ENCODE measurements at places on chromosomes 16 and 17.

DNA sequence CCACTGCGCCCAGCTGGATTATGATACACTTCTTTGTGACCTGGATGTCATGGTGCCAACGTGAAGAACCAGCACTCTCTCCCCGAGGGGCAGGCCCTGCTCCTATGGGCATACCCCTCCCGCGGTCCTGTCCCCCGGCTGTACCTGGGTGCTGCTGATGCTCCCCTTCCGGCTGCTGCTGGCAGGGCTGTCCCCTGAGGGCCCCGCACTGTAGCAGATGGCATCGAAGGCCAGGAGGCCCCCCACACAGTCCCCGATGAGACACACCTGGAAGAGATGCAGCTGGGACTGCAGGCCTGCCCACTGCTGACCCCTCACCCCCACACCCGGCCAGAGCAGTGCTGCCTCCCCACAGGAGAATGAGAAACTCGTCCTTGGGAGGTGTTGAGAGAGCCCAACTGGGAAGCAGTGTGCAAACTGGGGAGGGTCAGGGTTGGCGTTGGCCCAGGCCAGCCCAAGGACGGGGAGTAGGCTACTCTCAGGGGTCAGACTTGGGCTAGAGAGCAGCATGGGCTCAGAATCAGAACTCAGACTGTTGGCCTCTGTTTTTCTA is 33.7 kb downstream of the PIMREG start:
- DNase-seq = no peak

- no peak for DNase-seq
These were observed 855 bp upstream of the MEOX1 start for GRCh38 chr17:43662413-43663141.

- no peak for DNase-seq
These were observed 2.7 kb downstream of the ESRP2 start for GRCh38 chr16:68233085-68233834.

GRCh38 chr16:54049591-54050458 is 236.8 kb downstream of the IRX3 start:
- no peak for DNase-seq

- no peak for DNase-seq
These were observed 44.3 kb upstream of the HELZ start for GRCh38 chr17:67289181-67289876.

GRCh38 chr16:8417145-8417544 is 173.2 kb downstream of the TMEM114 start:
- no peak for DNase-seq

DNA sequence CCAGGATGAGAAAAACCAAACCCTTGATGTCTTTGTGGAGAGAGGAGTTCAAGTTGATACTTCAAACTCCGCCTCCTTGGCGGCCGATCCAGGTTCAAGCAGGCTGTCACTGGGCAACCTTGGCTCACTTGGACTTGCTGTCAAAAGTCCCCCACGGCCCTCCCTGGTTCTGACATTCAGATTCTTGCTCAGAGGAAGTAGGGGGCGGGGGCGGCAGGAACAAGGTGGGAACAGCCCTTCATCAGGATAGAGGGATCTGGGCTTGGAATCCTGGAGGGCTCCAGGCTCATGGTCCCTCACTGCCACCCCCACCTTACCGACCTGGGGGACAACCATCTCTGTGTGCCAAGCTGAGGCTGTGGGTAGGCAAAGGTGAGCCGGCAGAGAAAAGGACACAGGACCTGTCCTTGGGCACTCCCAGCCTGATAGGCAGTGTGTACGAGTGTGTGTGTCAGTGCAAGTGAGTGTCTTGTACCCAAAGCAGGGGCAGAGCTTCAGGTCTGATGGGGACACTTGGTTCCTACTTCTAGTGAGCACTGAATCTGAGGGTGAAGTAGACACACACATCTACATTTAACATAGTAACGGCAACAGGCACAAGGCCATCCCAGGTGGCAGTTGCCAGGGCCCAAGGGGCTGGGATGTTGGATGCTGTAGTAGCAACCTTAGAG is 6.6 kb upstream of the TSPOAP1 start:
- no peak for DNase-seq

DNA sequence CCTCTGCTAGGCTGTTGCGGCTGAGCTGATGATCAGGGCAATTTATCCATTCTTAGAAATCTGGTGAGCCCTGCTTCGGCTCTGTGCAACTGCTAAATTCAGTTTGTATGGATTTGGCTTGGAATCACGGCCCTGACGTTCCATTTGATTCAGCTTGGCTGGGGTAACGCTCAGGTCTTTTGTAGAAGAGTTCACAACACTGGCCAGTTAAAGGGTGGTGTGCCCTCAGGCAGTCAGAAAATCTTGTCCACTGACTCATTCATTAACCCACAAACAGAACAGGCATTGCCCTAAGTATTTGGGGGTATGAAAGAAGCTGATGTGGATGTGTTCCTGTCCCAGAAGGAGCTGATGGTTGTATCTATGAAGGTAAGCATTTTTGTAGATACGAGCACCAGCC is 53.9 kb downstream of the GNAO1 start:
- peak; percentile 54 for DNase-seq

GRCh38 chr16:57890752-57891111 is 80.2 kb downstream of the CNGB1 start:
- DNase-seq = no peak

GRCh38 chr17:72392056-72393010 is 271.5 kb downstream of the SOX9 start:
- peak; percentile 18 for DNase-seq

GRCh38 chr17:50194934-50195865 is 6.2 kb downstream of the COL1A1 start:
- no peak for DNase-seq

DNA sequence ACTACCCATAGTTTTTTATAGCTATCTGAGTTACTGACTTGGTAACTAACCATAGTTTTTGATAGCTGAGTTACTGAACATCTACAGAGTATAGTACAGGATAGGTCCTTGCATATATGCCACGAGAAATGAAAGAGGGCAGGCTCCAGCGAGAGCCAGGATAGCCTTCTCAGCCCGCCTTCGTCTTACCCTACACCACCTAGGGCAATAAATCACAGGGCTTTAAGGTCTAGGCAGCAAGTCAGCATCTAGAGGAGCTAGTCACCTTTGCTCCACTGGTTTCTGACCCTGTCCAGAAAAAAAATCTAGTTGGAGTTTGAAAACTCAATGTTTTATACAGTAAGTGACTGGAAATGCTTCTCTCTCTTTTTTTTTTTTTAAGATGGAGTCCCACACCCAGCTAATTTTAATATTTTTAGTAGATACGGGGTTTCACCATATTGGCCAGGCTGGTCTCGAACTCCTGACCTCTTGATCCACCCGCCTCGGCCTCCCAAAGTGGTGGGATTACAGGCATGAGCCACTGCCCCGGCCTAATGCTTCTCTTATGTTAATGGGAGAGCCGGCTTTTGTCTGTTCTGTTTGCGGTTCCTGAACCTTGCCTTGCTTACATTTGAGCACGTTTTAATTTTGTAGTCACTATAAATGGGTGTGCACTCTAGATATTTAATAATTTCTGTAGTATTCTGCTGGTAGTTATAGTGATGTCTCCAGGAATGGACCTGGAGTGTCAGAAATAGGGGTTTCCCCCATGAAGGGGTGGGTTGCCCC is 2.8 kb downstream of the BFAR start:
- DNase-seq = no peak

DNA sequence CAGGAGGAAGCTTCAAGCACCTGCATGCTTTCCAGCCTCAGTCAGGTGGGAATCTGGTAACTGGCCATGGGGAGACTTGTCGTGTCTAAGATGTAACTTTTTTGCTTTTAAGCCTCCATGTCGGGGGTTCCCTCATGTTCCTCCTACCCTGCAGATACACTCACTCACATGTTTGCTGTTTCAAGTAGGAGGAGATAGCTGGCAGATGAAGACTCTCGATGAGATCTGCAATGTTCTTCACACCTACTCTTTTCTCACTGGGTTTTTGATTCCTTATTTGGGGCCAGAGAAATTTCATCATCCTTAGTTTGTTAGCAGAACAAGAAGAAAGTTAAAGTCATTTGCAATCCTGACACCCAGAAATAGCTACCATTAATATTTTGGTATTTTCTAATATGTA is 24.7 kb downstream of the UTP4 start:
- DNase-seq = no peak

DNA sequence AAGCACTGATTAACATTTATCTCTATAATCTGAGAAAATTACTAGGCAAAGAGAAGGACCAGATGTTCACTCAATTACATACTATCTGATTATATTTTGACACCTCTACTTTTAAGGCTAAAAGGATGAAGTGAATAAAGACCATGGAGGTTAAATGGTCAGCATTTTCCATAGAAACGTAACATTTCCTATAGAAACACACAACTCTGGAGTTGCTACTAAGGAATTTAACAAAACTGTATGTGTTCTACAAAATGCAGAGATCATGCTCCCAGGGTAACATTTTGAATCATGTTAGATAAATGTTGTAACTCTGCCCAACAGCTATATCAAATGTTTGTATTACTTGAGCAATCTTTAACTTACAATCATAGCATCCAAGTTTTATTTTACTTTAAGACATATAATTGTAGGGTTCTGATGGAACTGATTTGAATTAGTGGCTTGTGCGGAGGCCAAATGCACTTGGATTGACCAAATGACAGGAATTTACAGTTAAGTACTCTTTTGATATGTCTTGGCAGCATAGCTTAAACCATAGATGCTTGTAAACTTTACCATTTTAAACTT is 97.7 kb downstream of the RPGRIP1L start:
- DNase-seq = no peak

- DNase-seq = no peak
These were observed 53.9 kb upstream of the ACSF3 start for GRCh38 chr16:89039756-89040155.

DNA sequence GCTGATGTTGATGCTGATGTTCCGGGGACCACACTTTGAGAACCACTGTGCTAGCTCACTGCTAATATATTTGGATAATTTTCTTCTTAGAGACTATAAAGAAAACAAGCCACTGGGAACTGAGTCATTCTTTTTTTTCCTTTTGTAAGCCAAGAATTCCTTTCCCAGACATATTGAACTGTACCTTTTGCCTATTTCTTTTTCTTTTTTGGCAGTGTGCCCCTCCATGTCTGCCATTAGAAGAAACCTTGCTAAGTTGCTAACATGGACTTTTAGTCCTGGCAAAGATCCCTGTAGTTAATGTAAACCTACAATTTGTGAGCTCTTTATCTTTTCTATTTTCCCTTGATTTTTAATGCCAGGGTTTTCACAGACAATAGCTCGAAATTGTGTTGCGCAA is 17.3 kb upstream of the ERCC4 start:
- no peak for DNase-seq

DNA sequence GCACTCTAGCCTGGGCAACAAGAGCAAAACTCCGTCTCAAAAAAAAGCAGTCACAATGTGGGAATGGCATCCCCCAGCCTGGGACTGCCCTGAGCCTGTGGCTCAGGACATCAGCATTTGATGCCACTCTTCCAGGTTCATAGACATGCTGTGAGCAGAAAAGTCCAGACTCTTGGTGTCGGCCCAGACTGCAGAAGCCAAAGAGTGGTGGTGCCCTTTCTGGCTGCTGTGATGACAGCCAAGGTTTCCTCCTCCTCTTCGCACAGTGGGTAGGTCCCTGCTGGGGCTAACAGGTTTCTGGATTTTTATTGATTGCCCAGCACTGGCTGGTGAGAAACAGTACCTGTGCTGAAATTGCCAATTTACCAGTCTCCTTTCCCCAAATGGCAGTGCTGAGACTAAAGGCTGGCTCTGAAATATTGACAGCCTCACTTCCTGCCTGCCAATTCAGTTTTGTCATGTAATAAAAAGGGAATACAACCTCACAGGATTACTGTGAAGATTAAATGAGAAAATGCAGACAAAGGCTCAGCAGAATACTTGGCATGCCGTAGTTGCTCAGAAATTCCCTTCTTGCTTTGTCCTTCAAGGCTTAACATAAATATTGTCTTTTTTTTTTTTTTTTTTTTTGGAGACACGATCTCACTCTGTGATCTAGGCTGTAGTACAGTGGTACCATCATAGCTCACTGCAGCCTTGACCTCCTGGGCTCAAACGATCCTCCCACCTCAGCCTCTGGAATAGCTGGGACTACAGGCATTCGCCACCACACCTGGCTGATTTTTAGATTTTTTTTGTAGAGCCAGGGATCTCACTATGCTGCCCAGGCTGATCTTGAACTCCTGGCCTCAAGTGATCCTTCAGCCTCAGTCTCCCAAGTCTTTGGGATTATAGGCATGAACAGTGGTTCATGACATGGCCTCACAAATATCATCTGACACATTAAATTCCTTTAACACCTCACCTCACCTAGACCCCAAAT is 15.5 kb upstream of the UBE2G1 start:
- DNase-seq = no peak

- DNase-seq = no peak
These were observed 58.2 kb downstream of the NACA2 start for GRCh38 chr17:61532826-61533225.

- DNase-seq = no peak
These were observed 14.6 kb downstream of the SMTNL2 start for GRCh38 chr17:4598776-4599504.

GRCh38 chr17:33686171-33686570 is 393.1 kb upstream of the ASIC2 start:
- DNase-seq = no peak

DNA sequence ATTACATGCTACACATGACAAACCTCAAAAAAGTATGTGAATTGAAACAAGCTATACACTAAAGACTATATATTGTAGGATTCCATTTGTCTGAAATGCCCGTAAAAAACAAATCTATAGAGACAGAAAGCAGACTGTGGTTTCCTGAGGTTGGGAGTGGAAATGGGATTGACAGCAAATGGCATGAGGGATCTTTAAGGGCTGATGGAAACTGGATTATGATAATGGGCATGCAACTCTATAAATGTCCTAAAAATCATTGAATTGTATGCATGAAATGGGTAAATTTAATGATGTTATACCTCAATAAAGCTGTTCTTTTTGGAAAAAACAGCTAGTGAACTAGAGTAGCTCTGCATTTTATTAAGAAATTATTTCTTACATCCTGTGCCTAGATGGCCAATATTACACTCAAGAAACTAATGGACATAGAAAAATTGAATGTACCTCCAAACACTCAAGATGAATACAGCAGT is 416 bp upstream of the ANKS4B start:
- no peak for DNase-seq

Data from T1000 (cell line).